ENCODE measurements at places on chromosomes 7 and 10.

- no peak for DNase-seq
Observed at GRCh38 chr10:77738496-77739158, 101.0 kb upstream of the KCNMA1 start.

DNA sequence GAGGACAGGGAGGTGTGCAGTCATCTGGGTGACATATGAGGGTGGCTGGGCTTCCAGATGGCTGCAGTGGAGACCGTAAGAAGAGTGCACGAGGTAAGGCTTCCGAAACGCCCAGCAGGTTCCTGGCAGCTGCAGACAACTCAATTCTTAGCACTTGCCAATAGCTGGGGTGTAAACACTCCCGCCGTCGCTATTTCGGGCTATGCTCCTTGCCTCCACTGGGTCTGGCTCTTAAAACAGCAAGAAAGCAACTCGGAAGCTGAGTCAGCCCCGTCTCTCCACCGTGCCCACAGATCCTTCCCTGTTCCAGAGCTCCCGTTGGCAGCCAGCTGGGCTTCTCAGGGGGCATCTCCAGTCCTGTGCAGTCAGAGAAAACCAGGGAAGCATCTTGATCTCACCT is 6.1 kb upstream of the PDGFA start:
- no peak for DNase-seq

DNA sequence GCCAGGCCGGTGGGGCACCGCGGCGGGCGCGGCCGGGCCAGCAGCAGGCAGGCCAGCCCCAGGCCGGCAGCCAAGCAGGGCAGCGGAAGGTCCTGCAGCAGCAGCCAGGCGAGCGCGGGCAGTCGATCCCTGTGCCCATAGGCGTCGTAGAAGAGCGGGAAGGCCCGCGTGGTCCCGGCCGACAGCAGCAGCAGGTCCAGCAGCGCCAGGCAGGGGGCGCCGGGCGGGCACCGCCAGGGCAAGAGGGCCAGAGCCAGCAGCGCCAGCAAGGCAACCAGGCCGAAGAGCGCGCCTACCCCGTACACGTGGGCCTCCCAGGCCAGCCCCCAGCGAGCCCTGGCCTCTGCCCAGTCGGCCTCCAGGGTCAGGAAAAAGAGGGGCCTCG is 8.4 kb upstream of the RBM28 start:
- peak; percentile 39 for DNase-seq

GRCh38 chr10:89639326-89639725 is 5.7 kb downstream of the PANK1 start:
- DNase-seq, result no peak

Measured in left ventricle myocardium inferior (tissue), 1 donor.